Pancreas (tissue), 10 donors: ENCODE measurements at places on chromosomes 6 and 20.

DNA sequence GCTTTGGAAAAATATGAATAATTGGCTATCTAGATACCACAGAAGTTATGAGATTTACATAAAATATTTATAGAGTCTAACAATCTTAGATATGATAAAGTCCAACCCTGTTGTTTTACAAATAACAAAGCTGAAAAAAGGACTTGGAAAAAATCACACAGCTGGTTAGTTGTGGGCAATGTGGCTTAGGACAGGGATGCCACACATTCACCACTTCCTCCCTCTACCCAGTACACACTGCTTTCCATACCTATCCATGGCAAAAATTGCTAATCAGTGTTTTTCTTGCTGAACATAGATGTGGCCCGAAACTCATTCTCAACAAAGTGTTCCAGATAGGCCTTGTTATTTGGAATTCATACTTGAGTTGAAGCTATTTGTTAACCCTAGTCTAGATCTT is 147.3 kb upstream of the BMP5 start:
- no peak for DNase-seq

DNA sequence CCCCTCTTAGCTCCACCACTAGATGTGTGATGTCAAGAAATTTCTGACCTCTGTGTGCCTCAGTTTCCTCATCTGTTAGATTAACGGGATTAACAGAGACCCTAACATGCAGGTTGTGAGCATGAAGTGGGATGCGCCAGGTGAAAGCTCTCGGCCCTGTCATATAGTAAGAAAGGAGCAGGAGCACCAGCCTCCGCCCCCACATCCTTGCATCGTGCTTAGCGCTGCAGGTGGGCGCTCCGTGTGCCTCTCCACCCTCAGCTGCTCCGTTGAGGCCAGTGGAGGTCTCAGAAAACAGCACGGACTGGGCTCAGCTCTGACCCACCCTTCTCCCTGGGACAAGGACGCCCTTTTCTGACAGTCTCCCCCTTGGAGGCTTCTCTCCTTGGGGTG is 63.4 kb downstream of the TCP11 start:
- DNase-seq = peak; percentile 26

- DNase-seq = no peak
Measured at GRCh38 chr6:153038378-153039057, 36.0 kb upstream of the MTRF1L start.

DNA sequence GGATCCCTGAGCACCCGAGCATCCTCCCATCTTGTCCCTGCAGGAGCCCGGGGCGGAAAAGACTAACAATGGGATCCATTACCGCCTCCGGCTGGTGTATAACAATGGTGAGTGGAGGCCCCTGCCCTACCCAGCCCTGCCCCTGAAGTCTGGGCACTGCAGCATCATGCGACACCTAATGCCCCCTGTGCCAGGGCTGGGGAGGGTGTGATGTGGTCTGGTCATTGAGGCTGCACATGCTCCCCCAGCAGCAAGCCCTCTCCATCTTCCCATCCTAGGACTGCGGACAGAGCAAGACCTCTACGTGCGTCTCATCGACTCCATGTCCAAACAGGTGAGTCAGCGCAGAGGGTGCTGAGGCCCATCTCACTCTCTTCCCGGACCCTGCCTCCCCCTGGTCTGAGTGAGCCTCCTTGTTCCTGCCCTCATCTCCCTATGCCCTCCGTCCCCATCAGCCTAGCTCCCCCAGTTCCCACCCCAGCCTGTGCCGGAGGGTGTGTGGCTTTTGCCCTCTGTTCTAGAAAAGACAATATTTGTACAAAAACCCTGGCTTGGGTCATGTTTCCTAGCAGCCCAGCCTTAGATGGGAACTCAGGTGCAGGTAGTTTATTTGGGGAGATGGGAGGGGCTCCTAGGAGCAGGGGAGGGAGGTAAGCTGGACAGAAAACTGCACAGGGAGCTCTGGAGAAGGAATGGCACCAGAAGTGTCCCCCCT is 13.5 kb downstream of the EBF4 start:
- DNase-seq = no peak

DNA sequence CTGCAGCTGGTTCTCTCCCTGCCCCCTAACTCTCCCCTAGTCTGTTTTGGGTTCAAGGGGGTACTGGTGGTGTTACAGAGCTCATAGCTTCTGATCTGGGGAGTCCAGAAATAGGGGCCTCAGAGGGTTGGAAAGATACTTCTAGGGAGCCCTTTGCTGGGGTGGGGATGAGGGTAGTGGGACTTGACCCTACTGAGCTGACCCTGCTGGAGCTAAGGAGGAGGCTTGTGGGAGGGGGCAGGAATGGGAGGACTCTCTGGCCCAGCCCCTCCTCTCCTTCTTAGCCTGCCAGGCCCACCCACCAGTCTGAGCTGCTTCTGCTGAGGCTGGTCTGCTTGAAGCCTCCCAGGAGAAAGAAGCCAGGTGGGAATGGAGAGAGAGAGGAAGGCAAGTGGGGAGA is at the start of gene EGFL8:
TSS of gene EGFL8 (plus strand) at position 301 of the 400 bp plus-strand sequence. CDS start 1,571 bp downstream, outside the sequence.
- no peak for DNase-seq

GRCh38 chr6:158047563-158048323 is 66.1 kb downstream of the SYNJ2 start:
- no peak for DNase-seq

DNA sequence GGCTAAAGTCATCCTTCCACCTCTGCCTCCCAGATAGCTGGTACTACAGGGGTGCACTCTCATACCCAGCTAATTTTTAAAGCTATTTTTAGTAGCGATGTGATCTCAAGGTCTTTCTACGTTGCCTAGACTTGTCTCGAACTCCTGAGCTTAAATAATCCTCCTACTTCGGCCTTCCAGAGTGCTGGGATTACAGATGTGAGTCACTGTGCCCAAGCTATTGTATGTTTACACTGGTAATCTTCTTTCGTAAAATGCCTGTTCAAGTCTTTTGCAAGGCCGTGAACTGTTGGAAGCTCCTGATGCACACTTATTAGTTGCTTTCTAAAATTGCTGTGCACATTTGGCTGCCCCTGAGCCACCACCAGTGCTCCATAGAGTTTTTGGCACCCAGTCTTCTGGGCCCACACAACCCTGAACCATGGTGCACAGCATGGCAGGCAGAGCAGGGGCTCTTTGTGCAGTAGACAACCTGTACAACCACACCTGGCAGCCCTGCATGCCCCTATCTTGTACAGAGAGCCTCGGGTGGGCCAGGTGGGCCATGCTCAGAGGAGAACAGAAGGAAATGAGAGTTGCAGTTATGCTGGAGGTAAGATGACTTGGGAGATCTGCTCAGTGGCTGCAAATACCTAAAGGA is 33.3 kb downstream of the PDRG1 start:
- DNase-seq = no peak

DNA sequence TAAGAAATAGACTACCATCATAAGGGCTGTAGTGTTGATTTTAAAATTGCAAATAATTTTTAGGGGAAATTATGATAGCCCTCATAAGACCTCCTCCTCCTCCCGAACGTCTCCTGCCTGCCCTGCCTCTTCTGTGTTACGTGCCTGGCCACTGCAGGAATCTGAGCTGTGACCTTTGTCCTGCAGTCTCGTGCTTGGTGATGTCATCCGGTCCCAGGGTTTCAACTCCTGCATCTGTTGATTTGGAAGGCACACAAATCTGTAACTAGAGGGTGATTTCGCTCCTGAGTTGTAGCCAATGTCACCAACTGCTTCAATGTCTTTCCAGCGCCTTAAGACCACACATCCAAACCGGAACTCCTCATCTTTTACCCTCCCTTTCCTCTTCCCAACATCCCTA is 163.2 kb downstream of the AIG1 start:
- DNase-seq = peak; percentile 57

- DNase-seq = no peak
Measured at GRCh38 chr6:150312844-150313584, 55.8 kb upstream of the IYD start.

GRCh38 chr6:41896281-41896680 is 1.1 kb upstream of the USP49 start:
- DNase-seq = no peak

DNA sequence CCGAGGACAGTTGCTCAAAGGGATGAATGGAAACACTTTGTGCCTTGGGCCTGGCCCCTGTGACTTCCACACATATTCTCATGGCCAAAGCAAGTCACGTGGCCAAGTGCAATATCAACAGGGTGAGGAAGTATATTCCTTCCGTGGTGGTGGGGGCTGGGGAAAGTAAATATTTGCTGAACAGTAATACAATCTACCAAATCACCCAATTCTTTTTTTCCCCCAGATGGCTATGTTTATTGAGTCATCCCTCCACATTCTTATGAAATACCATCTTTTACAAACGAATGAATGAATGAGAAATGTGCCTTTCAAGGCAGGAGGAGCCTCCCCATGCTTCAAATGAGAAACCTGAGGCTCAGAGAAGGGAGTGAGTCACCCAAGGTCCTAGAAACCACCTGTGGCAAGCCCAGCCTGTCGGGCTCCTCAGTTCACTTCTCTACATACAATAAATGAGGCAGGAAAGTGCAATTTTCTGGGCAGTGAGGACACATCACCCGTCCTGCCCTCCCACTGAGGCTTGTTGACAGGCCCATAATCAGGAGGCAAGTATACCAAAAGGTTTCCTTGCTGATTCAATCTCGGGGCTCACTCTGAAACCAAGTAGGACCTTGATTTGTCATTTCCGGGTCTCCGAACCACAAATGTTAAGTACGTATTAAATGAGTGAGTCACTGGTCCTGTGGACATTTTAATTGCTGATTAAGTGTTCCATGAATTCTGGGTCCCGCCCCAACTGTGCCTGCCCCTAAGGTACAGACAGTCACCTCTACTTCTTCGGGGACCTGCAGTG is 25.3 kb upstream of the TOP1 start:
- DNase-seq = peak; percentile 71
